ENCODE measurements at places on chromosomes 4 and X.
A peak's percentile ranks its signal among the peaks of the same experiment; 100 is the strongest.

DNA sequence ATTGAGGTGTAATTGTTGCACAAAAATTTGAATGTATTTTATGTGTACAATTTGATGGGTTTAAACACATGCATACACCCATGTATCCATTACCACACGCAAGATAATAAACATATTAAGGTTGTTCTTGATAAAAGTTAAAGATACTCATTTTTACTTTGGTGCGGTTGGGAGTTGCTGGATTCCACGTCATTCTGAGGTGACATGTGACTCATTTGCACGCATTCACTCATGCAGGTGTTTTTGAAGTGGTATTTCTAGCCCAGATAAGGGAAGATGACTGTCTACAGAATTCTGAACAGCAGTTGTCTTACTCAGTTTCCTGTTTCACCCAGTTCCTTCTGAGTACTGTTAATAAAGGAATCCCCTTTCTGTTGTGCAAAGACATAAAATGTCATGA, 142.0 kb downstream of the RTL3 start:
- no peak for DNase-seq

DNA sequence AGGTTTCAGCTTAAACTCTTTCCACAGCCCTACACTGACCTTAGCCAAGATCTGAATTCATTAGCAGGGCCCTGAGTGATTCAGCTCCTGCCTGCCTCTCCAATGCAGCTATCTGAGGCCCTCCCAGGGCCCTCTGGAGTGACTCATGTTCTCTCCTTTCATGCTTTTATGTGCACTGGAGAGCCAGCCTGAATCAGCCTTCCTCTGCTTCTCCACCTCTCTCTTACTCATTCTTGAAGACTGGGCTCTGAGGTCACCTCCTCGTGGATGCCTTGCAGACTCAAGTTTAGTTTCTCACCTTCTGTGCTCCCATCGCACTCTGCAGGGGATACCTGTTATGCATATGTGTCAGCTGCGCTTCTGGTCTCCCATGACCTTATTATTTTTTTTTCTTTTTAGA, 3.1 kb upstream of the OCIAD2 start:
- DNase-seq, result no peak

- no peak for DNase-seq
Measured at GRCh38 chrX:133053861-133054598, 42.9 kb downstream of the USP26 start.

GRCh38 chrX:133633162-133633561, 217.9 kb upstream of the GPC4 start:
- no peak for DNase-seq

GRCh38 chr4:56008206-56008605, 59.5 kb downstream of the CEP135 start:
- DNase-seq, result no peak

- no peak for DNase-seq
Measured at GRCh38 chrX:11481035-11481434, 184.7 kb downstream of the ARHGAP6 start.

- DNase-seq, result no peak
Measured at GRCh38 chr4:84887824-84888223, 78.7 kb downstream of the WDFY3 start.

- no peak for DNase-seq
Measured at GRCh38 chr4:144967161-144967560, 130.8 kb downstream of the ANAPC10 start.

GRCh38 chrX:9644335-9644734, 121.3 kb downstream of the GPR143 start:
- no peak for DNase-seq

GRCh38 chr4:26299254-26299882, 21.4 kb upstream of the RBPJ start:
- DNase-seq, result no peak

GRCh38 chr4:171639540-171639939, 173.7 kb upstream of the GALNTL6 start:
- no peak for DNase-seq

DNA sequence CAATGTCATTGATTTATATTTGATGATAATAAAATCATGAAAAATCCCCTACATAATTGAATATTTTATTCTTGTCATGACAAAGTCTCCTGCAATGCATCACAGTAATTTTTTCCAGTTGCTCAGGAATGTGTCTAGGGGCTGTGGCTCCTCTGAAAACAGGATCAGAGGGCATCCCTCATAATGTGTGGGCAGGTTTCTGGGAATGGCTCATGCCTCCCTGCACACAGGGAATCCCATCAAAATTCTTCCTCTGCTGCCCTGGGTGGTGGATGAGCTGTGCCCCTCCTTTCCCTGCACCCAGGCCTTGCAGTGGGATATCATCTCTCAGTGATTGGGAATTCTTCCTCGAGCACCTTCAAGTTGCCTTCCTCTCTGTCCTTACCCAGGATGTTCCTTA, 20.4 kb upstream of the PUDP start:
- no peak for DNase-seq

- DNase-seq, result no peak
Measured at GRCh38 chrX:68831405-68832100, 2.7 kb downstream of the EFNB1 start.

DNA sequence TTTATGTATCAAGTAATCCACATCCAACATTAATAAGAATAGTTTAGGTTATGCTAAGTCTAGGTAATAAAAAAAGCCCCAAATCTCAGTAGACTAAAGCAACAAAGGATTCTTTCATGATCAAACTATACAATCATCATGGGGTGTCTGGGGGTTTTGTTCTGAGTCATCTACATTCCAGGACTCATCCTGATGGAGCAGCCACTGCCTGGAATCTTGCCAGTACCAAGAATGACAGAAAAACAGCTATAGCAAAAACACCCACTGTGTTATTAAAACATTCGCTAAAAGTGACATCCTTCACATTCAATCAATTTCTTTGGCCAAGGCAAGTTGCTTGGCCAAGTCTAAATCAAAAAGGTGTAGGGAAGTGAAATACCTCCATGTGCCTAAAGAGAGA, 3.9 kb upstream of the ARHGEF38 start:
- no peak for DNase-seq

DNA sequence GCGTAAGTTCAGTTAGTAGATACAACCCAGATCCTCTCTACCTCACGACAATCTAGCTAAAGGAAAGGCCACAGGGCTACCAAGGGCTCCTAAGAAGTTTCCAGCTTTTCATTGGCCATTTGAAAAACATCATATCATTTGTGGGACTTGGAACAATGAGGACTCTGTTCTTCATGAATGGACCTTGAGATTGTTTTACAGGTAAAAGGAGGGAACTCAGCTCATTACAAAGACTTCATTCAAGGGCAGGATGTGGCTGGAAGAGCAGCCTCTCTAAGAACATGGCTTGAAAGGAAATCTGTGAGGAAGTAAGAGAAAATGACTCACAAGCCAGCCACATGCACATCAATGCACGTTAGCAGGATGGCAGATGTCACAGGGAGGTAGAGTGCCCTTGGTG, 105.9 kb upstream of the SLC7A11 start:
- no peak for DNase-seq

DNA sequence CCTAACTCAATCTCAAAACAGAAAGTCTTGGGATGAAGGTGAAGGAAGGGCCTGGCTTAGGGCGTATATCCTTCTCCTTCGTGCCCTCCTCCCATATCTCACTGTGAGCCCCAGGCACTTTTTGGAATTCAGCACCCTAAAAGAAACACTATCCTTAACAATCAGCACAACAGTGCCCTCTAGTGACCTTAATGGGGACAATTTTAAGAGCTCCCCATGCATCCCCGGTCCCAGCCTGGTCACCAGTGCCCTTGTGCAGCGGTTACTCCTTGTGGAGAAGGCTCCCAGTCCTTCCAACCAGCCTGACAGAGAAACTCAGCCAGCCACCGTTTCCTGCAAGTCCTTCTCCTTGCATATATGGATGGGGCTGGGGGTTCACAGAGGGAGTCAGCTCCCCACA, 4.2 kb downstream of the PAK3 start:
- peak; percentile 54 for DNase-seq
